Activated naive CD8-positive, alpha-beta T cell treated with anti-CD3 and anti-CD28 coated beads, Interleukin-2, amount 10 ng/mL, durations not matched to agents 7 days and 5 days (primary cell): ENCODE measurements at places on chromosomes 7 and 10.

- peaks cover 49% of the 10 kb centered on the region for H3K4me1 ChIP-seq
- peak overlapping the region; percentile 73 for H3K27ac ChIP-seq
- no peaks in the 10 kb centered on the region for H3K27me3 ChIP-seq
- H3K36me3 ChIP-seq = peaks cover 9% of the 10 kb centered on the region
- H3K4me3 ChIP-seq = peak overlapping the region; percentile 45
- DNase-seq = no peak
Measured at GRCh38 chr10:35462491-35462934, 126.2 kb downstream of the CCNY start.

GRCh38 chr10:73940634-73941221, 29.8 kb downstream of the PLAU start:
- H3K27ac ChIP-seq = no peak overlapping the region
- DNase-seq = peak; percentile 93
- peaks cover 23% of the 10 kb centered on the region for H3K27me3 ChIP-seq
- no peaks in the 10 kb centered on the region for H3K36me3 ChIP-seq

DNA sequence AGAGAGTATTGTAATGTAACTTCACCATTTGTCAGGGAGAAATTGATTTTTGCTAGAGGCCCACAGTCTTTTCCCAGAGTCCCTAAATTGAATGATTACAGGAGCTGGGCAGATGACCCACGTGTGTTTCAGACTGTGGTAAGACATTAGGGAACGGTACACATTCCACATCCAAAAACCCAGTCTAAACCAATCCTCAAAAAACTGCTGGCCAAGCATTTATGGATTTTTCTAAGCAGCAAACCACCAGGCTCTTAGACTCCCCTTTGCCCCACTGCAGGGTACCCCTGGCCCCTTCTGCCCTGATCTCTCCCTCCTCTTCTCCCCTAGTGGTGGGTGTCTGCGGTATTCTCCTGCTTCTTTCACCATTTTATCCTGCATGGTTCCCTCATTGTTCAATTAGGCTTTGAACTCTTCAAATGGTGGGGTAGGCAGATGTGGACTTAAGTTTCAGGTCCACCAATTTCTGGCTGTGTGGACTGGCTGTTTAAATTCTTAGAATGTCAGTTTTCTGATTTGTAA, 135.5 kb upstream of the SORCS3 start:
- H3K27ac ChIP-seq = no peak overlapping the region
- H3K36me3 ChIP-seq = no peaks in the 10 kb centered on the region
- no peak overlapping the region for H3K4me3 ChIP-seq
- peaks cover 5% of the 10 kb centered on the region for H3K27me3 ChIP-seq

DNA sequence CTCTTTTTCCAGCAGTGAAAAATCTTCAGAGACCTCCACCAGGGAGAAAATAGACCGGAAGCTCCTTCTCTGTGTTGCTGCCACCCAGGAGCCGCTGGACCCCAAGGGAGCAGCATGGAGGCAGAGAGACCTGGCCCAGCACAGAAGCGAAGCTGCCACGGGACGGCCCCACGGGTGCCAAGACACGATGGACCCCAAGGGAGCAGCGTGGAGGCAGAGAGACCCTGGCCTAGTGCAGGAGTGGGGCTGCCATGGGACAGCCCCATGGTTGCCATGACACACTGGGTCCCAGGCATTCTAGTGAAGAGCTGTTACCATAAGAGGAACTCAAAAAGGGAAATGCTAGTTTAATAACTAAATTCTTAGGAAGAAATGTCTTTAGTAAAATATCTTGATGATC, 186.3 kb downstream of the PTPRN2 start:
- H3K4me3 ChIP-seq = no peak overlapping the region
- H3K36me3 ChIP-seq = no peaks in the 10 kb centered on the region
- H3K4me1 ChIP-seq = no peaks in the 10 kb centered on the region

DNA sequence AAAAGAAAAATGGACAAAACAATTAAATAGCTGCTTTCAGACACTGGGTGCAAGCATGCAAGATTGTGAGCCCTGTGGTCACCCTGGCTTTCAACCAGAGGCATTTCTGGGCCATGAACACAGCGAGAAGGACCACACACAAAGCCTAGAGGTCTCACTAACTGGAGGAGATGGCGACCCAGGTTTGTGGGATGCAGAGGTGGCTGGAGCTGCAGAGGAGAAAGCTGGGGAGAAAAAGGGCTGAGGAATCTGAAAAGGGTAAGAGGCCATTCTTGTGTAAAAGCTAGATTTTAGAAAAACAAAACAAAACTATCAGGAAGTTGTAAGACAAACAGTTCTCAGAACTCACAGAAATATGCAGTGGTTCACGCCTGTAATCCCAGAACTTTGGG, 30.1 kb upstream of the PTPRN2 start:
- no peak overlapping the region for H3K4me3 ChIP-seq
- H3K27me3 ChIP-seq = no peaks in the 10 kb centered on the region
- peaks cover 28% of the 10 kb centered on the region for H3K36me3 ChIP-seq
- peaks cover 7% of the 10 kb centered on the region for H3K4me1 ChIP-seq
- H3K27ac ChIP-seq = no peak overlapping the region

DNA sequence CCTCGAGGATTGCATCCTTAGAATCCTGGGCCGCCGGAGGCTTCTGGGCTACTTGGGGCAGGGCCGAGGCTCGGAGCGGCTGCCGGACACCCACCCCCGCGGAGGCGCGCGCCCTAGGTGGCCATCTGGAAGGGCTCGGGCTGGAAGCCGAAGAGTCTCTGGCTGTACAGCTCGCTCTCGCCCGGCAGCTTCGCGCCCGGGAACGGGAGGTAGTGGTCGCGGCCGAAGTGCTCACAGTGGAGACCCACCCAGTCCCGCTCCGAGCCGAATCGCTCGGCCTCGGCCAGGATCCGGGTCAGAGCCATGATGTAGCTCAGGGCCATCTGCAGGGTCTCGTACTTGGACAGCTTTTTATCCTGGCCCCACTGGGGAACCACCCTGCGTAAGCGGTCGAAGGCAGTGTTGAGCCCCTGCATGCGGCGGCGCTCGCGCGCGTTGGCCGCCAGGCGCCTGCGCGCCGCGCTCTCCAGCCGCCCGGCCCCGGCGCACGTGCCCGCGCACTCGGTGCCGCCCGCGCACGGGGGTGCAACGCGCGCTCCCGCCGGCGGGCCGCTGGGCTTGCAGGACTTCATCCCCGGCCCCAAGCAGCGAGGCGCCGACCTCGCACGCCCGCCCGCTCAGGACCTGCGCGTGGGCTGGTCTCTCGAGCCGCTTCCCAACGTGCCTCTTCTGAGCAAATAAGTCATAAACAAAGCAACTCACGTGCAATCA, 652 bp downstream of the ATOH7 start:
- H3K4me3 ChIP-seq = peak overlapping the region; percentile 72
- DNase-seq = peak; percentile 69
- H3K27ac ChIP-seq = no peak overlapping the region

DNA sequence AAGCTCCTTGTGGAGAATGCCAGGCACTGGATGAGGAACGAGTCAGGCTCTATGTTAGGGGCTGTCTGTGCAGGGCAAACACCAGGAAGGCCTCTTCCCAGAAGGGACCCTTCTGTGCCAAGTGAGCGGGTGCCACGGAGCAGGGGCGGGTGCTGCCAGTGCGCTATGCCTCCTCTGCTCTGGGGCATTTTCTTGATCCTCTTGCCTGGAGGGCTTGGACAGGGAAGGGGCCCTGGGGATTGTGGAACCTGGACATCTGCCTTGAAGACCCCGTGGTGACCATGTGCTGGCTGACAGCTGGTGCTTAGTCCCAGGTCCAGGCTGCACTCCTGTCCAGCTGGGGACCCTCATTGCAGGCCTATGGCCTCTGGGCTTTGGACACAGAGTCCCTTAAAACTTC, 15.4 kb upstream of the TBRG4 start:
- no peak overlapping the region for H3K4me3 ChIP-seq
- no peak for DNase-seq
- peaks cover 12% of the 10 kb centered on the region for H3K4me1 ChIP-seq

DNA sequence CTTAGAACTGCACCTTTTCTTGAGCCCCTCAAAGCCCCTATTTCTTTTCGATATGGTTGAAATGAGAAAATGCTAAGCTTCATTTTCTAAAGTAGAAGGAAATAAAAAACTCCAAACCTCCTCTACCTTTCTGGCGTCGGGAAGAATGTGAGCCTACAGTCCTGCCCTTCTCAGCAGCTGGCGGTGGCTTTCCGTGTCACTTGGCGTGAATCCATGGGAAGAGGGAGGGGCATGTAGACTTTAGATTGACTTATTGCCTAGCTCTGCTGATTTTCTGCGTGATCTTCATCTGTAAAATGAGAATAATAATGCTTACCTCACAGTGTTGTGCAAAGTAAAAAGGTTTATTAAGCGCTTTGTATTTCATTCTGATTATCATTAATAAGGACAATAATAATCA, 35.0 kb downstream of the PRR15 start:
- H3K36me3 ChIP-seq = no peaks in the 10 kb centered on the region
- no peak overlapping the region for H3K27ac ChIP-seq
- no peak overlapping the region for H3K4me3 ChIP-seq
- H3K4me1 ChIP-seq = no peaks in the 10 kb centered on the region

- DNase-seq = peak; percentile 9
- H3K4me3 ChIP-seq = no peak overlapping the region
- peaks cover 2% of the 10 kb centered on the region for H3K27me3 ChIP-seq
- H3K4me1 ChIP-seq = no peaks in the 10 kb centered on the region
Measured at GRCh38 chr7:1691601-1692514, 21.8 kb downstream of the ELFN1 start.

DNA sequence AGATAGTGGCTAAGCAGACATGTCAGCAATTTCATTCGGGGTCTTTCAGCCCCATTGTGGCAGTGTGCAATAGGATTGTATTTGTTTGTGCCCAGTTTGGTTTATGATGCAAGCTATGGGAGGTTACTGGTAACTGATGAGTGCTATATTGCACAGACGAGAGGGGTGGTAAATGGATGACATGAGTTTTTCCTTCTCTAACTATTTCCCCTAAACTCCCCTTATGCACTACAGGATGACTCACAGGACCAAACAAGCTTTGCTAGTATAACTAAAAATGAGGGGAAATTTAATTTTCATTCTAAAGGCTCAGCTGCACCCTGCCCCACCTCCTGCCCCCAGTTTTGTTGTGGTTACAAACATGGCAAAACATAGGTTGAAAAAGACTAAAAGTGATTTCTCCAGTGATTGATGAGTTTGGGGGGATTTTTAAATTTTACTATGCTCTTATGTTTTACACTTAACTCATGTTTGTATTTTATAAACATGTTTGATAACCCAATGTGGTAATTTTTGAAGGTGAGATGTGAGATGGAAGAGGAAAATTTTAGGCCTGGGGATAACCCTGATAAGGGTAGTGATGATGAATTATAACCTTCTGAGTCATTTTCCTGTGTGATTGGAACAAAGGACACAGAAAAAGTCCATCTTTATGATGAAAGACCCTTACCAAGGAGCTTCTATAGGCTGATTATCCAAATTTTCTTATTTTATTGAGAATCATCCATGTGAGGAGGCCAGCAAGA, 60.8 kb upstream of the NAMPT start:
- peaks cover 30% of the 10 kb centered on the region for H3K36me3 ChIP-seq
- DNase-seq = no peak
- peaks cover 3% of the 10 kb centered on the region for H3K27me3 ChIP-seq
- peaks cover 30% of the 10 kb centered on the region for H3K4me1 ChIP-seq
- no peak overlapping the region for H3K4me3 ChIP-seq
- peak overlapping the region; percentile 39 for H3K27ac ChIP-seq

DNA sequence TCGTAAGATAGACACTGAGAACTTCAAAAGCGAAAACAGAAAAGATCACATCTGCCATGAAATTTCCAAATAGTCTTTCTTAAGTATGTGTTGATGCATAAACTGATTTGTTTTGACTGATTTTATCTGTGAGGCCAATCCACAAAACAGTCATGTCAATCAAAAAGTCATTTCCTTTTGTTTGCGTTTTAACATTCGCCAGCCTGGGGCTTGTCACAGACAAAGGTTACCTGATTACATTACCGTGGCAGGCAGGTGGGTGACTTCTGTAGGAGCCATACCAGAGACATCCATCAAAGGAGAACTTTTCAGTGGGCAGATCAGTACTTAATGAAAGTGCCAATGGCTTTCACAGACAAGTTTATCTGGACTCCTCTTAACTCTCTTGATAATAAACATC, 45.5 kb upstream of the BET1 start:
- no peak for DNase-seq
- H3K36me3 ChIP-seq = no peaks in the 10 kb centered on the region
- H3K4me1 ChIP-seq = peaks cover 4% of the 10 kb centered on the region
- peak overlapping the region; percentile 10 for H3K4me3 ChIP-seq
- H3K27me3 ChIP-seq = peaks cover 22% of the 10 kb centered on the region

- peaks cover 13% of the 10 kb centered on the region for H3K4me1 ChIP-seq
- no peaks in the 10 kb centered on the region for H3K36me3 ChIP-seq
- no peak overlapping the region for H3K4me3 ChIP-seq
Measured at GRCh38 chr10:96292971-96293920, 11.0 kb upstream of the DNTT start.

- no peaks in the 10 kb centered on the region for H3K36me3 ChIP-seq
- H3K27me3 ChIP-seq = no peaks in the 10 kb centered on the region
- no peak overlapping the region for H3K4me3 ChIP-seq
- no peak overlapping the region for H3K27ac ChIP-seq
- DNase-seq = no peak
- no peaks in the 10 kb centered on the region for H3K4me1 ChIP-seq
Measured at GRCh38 chr7:153616711-153617325, 435.4 kb upstream of the DPP6 start.

DNA sequence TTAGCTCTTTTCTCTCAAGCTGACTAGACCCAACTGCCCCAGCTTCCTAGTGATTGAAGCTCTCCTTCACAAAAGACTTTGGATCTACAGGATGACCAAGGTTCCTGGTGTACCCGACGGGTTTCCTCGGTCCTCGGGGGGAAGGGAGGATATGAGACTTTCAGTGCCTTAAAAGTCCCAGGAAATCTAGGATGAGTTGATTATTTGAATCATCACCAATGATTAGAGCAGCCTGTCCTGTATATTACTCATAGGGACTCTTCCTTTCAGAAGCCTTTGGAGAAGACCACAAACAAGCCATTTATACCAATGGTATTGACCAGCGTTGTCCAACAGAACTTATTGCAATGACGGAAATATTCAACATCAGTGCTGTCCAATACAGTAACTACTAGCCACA, 6.1 kb upstream of the ACTA2 start:
- no peak overlapping the region for H3K27ac ChIP-seq
- no peak for DNase-seq

GRCh38 chr10:28806488-28806941, 129.2 kb downstream of the BAMBI start:
- H3K4me3 ChIP-seq = no peak overlapping the region
- H3K4me1 ChIP-seq = peaks cover 1% of the 10 kb centered on the region
- no peak for DNase-seq
- no peak overlapping the region for H3K27ac ChIP-seq
- H3K27me3 ChIP-seq = peaks cover 27% of the 10 kb centered on the region

DNA sequence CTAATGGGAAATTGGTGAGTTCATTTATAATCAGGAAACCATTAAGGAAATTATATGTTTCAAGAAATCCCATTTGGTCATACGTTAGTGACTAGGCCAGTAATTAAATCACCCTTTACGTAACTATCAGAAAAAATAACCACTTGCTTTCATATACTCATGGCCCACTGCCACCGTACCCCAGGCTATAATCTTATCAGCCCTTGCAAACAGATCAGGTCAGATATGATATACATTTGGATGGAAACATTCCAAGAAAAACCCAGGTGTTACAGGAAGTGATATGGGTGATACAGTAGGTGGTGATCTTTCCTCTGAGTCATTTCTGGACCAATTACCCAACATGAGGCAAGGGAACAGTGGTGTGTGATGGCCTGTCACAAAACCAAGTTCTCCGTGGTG, 481.0 kb upstream of the SEMA3A start:
- no peak for DNase-seq
- H3K4me3 ChIP-seq = no peak overlapping the region
- H3K27ac ChIP-seq = no peak overlapping the region
- no peaks in the 10 kb centered on the region for H3K4me1 ChIP-seq
- H3K27me3 ChIP-seq = peaks cover 3% of the 10 kb centered on the region
